ENCODE measurements at places on chromosomes 2 and 18. TPM values are rescaled to one million over a fixed set of nuclear protein-coding genes. Genes with fewer than 3 reads are reported as not detected.

The VIT gene
- total RNA-seq, result not detected

The DSEL gene
- total RNA-seq, result 18.0 TPM

The CABYR gene
- 6.7 TPM for total RNA-seq

The CPO gene
- not detected for total RNA-seq

The SLC4A5 gene
- under 0.01 TPM for total RNA-seq

The TSN gene
- 40.7 TPM for total RNA-seq

The ADD2 gene
- total RNA-seq, result under 0.01 TPM

The ICOS gene
- total RNA-seq, result not detected

The IL36RN gene
- not detected for total RNA-seq

The GAD1 gene
- total RNA-seq, result not detected

The MOCOS gene
- total RNA-seq, result 6.4 TPM

The CNGA3 gene
- total RNA-seq, result not detected

The NEB gene
- 0.17 TPM for total RNA-seq

The LAMA1 gene
- total RNA-seq, result 6.2 TPM

The MDH1 gene
- 147 TPM for total RNA-seq

The CYRIA gene
- 0.74 TPM for total RNA-seq

The SULT1C4 gene
- 0.50 TPM for total RNA-seq

The ANKRD30B gene
- total RNA-seq, result not detected

The REG3A gene
- total RNA-seq, result not detected

The TRIB2 gene
- 20.0 TPM for total RNA-seq

The SIX2 gene
- total RNA-seq, result under 0.01 TPM

The SFT2D3 gene
- 3.7 TPM for total RNA-seq

The MLPH gene
- total RNA-seq, result 27.2 TPM

The LRRTM1 gene
- not detected for total RNA-seq

The DIS3L2 gene
- 19.6 TPM for total RNA-seq

The KCNS3 gene
- 2.7 TPM for total RNA-seq

The TMEM178A gene
- total RNA-seq, result 0.84 TPM

The CLEC4F gene
- not detected for total RNA-seq

The RBBP8 gene
- total RNA-seq, result 21.7 TPM

The CNDP1 gene
- total RNA-seq, result 0.15 TPM

The ZAP70 gene
- not detected for total RNA-seq

The CRYGC gene
- total RNA-seq, result not detected

The D2HGDH gene
- 10.3 TPM for total RNA-seq

The SLC9A4 gene
- total RNA-seq, result not detected

The PDE1A gene
- total RNA-seq, result not detected

The STAT1 gene
- total RNA-seq, result 34.0 TPM

The ITGA4 gene
- total RNA-seq, result 31.1 TPM

The ZSWIM2 gene
- not detected for total RNA-seq

The CCL20 gene
- 2.2 TPM for total RNA-seq

The GCG gene
- total RNA-seq, result not detected

The EFHD1 gene
- 0.45 TPM for total RNA-seq
